Right atrium auricular region (tissue), 2 donors: ENCODE measurements at places on chromosomes 2 and 18.

DNA sequence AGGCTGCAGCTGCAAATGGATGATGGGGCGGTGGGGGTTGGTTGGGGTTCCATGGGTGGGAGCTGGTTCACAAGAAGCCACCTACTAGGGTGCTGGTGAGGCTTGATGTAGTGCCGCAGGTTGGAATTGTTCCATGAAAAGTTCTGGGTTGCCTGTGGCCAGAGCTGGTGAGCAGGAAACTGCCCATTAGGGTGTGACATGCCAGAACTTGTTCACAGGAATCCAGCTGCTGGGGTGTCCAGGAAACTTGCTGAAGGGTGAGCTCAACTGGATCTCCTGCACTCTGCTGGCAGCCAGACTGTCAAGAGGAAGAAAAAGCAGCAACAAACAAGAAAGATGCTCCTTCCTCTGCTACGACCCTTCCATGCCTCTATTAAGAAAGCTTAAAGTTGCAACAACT, 48.8 kb downstream of the MAP3K20 start:
- DNase-seq: no peak

DNA sequence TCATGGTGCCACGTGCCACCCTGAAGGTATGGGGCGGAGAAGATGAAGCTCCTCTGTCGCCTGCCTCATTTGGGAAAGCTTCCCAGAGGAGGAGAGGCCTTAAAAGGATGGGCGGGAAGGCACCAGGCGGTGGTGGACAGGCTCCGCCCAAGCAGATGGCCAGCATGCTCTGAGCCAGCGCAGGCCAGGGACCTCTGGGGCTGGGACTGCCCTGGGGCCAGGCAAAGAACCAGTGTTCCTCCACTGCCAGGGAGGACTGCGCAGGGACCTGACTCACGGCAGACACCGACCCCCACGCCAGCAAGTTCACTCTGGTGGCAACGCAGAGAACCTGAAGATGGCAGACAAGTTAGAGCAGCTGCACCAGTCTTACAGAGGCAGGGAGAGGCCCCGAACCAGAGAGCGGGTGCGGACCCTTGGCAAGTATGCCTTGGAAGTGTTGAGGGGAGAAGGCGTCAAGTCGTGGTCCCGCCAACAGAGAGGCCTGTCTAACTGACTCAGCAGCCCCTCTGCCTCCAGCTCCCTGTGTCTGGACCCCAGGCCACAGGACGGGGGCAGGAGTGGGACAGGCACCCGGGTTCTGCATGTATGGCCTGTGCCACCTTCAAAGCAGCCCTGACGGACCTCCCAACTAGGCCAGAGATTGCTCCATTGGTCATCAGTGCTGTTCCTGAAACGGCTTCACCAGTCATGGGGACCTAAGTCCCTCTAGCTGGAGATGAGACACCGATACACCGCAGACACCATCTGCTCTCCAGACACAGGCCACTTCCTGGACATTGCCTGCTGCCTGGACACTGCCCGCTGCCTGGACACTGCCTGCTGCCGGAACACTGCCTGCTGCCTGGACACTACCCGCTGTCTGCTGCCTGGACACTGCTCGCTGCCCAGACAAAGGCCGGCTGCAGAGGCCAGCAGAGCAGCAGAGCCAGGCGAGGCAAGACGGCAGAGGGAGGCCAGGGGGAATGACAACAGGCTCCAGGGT, 124.7 kb downstream of the HDAC4 start:
- DNase-seq: peak; percentile 88

- no peak for DNase-seq
Observed at GRCh38 chr18:79954791-79955190, 3.3 kb upstream of the SLC66A2 start.

DNA sequence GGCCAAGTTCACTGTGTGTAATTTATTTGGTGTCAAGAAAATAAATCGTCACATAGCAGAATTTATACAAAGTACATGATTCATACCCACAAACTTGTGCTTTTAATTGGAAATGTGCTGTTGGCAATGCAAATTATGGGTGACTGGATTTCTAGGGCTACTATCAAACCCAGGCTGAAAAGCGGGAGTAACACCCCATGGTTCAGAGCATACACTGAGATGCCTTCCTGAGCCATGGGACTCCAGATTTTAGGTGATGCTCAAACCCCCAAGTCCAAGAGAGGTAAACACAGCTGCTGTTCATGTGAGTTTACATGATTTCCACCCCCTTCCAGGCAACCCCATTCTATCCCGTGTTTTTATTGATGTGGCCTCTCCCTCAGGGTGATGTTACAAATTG, 565.9 kb upstream of the ID2 start:
- no peak for DNase-seq

DNA sequence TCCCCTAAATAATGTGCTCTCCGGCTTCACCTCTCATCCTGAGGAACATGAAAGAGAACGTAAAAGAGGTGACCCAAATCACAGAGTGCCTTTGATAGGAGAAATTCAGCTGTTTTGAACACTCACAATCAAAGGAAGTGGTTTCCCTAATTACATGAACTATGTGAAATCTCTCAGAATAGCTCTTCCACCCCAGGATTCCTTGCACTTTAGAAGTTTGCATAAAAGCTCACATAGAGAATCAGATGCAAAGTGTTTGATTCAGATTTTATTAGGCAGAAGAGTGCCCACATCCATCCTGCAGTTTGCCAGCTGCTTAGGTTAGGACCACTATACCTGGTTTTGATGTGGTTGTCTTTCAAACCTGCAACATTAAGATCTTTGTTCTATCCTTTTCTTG, 61.0 kb downstream of the MAP3K20 start:
- no peak for DNase-seq

DNA sequence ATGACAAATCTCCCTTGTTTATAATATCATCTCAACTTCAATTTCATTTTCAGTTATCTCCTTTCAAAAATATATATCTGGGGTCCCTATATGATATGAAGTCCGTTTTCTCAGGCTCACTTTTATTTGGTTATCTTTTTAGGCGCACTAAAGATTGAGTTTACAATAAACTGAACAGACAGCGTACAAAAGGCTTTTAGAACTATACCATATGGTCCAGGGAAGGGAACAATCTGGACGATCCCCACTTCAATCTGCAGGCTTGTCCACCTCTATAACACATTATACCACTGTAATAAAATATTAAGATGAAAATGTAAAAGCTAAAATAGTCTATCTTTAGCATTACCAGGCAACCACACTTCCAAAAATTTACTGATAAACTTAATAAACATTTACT, 289.9 kb downstream of the ZEB2 start:
- no peak for DNase-seq

DNA sequence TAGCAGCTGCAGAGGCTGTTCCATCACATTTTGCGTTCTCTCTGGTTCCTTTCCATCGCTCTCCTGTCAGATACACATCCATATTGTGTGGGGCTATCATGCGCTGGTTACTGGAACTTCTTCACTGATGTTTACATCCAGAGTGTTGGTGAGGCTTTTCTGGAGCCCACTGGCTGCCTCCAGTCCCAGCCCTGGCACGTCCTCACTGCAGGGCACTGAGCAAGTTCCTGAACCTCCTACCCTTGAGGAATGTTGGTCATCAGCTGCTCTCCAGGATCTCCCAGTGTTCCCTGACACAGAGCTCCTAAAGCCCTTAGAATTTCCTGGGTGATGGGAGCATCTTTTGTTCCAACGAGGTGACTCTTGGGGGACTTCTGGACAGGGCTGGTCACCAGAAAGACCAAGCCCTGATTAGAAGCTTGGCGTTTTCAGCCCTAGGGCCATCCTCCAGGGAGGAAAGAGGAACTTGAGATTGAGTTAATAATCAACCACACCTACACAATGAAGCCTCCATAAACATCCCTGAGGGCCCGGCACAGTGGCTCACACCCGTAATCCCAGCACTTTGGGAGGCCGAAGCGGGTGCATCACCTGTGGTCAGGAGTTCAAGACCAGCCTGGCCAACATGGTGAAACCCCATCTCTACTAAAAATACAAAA, 81.3 kb downstream of the TFCP2L1 start:
- no peak for DNase-seq

- no peak for DNase-seq
Observed at GRCh38 chr2:114066186-114066747, 176.4 kb downstream of the ACTR3 start.
